ENCODE measurements at places on chromosomes 16 and 17. TPM values are rescaled to one million over a fixed set of nuclear protein-coding genes. Genes with fewer than 3 reads are reported as not detected.

VMO1 gene
- total RNA-seq = 1.3 TPM

CSH2 gene
- not detected for total RNA-seq

DHRS7C gene
- total RNA-seq = not detected

RBBP6 gene
- 72.5 TPM for total RNA-seq

MYH13 gene
- not detected for total RNA-seq

SLC5A2 gene
- total RNA-seq = 0.38 TPM

AHSP gene
- not detected for total RNA-seq

EPN3 gene
- 30.3 TPM for total RNA-seq

All from ovary (tissue), 10 donors.